ENCODE measurements at places on chromosomes 6 and 20.
A peak's percentile ranks its signal among the peaks of the same experiment; 100 is the strongest.

DNA sequence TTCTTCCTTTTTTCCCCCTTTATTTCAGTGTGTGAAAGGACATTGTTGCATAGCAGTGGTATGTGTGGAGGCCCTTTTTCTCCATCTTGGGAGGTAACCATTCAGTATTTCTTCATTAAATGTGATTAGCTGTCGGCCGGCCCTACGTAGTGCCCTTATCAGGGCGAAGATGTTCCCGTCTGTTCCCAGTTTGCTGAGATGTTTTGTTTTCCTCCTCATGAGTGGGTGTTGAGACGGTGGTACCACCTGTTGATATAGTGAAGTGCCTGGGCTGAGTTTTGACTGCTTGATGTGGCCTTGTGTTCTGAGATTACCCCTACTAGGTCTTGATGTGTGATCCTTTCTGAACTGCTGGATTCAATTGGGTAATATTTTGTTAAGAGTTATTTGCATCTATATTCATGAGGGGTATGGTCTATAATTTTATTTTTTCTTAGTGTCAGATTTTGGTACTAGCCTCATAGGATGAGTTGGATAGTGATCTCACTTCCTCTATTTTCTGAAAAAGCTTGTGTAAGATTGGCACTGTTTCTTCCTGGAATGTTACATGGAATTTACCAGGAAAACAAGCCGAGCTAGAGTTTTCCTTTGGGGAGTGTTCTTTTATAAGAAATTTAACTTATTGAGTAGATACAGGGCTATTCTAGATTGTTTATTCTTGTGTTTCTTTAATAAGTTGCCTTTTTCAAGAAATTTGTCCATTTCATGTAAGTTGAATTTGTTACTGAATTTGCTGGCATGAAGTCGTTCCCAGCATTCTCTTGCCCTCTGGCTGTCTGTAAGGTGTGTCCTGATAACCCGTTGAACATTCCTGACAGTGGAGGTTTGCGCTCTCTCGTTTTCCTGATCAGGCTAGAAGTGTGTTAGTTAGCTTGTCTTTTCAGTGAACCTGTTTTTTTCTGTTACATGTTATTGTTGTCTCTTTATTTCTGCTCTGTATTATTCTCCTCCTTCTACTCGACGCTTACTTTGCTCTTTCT lies 4.3 kb downstream of the MTG2 start:
- DNase-seq, result no peak

- peak; percentile 30 for DNase-seq
These were observed 55.1 kb downstream of the KIF16B start for GRCh38 chr20:16517946-16518783.

DNA sequence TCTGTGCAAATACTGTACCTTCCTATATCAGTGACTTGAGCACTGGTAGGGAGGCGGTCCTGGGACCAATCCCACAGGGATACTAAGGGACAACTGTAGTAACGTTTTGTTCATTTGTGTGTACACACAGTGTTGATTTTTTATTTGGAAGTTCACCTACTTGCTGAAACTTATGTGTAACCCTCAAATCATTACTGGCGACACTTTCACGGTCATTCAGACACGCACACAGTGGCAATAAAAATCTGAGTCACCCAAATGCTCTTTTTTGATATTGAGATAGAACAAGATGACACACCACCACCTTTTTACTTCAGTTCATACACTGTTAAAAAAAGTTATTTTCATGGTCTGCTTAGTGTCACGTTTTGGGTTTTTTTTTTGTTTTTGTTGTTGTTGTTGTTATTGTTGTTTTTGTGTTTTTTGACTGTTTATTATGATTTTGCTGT lies 79.8 kb downstream of the QKI start:
- no peak for DNase-seq

GRCh38 chr20:62607366-62608217 lies 34.7 kb upstream of the SLCO4A1 start:
- no peak for DNase-seq

- DNase-seq, result no peak
These were observed 20.6 kb upstream of the ZBTB24 start for GRCh38 chr6:109503327-109504224.

DNA sequence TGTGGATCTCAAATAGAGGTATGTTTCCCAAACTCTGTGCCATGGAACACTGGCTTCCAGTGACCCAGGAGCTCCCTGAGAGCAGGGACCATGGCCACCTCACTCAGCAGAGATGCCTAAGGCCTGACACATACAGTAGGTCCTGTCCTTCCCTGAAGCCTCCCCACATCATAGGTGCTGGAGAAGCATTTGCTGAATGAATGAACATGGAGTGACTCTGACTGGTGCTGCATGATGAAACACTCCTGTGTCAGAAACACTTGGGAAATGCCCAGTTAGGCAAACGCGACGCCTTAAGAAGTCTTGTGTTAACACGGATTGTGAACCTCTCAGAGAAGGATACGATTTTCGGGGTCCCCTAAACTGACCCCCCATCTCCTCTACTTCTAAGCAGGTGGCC lies 14.3 kb downstream of the SLA2 start:
- no peak for DNase-seq

- DNase-seq, result no peak
These were observed 24.6 kb upstream of the TAAR1 start for GRCh38 chr6:132683543-132683942.

DNA sequence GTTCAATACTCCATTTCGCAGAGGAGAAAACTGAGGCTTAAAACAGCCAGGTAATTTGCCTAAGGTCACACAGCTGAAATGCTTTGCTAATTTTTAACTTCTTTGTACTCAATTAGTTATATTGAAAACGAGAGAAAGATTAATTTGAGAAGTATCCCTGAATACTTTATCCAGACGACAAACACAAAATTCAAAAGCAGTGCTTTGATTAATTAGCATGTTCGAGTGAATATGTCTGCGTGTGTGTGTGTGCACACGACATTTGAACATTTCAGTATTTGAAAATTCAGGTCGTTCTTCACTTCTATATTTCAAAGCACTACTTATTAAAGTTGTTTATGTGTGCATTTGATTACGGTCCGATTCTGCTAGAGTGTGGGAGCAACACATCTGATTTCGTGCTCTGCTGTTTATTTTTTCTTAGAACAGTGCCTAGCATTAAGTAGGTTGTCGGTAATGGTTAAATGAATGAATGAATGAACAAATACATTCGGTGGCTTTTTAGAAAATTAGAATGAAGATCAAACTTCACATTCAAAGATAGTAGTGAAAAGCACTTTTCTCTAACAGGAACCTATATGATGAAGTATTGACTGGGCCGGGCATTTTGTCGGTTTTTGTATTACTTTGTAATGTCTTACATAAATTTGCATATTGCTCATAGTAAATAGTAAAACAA lies 36.9 kb upstream of the SYNCRIP start:
- DNase-seq, result peak; percentile 15

- DNase-seq, result no peak
These were observed 344.9 kb downstream of the SMOC2 start for GRCh38 chr6:168785720-168786511.

DNA sequence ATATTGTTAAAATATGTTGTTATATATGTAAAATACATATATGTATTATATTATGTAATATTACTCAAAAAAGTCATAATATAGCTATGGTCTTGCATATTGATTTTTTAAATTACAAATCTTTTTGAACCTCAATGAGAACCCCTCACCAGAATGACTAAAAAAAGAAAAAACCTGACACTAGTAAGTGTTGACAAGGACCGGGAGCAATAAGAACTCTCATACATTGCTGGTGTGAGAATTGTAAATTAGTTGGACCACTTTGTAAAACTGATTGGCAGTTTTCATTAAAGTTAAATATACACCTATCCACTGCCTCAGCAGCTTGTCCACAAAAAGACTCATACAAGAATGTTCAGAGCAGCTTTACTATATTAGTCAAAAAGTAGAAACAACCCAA lies 280.0 kb downstream of the BMP7 start:
- DNase-seq, result no peak

DNA sequence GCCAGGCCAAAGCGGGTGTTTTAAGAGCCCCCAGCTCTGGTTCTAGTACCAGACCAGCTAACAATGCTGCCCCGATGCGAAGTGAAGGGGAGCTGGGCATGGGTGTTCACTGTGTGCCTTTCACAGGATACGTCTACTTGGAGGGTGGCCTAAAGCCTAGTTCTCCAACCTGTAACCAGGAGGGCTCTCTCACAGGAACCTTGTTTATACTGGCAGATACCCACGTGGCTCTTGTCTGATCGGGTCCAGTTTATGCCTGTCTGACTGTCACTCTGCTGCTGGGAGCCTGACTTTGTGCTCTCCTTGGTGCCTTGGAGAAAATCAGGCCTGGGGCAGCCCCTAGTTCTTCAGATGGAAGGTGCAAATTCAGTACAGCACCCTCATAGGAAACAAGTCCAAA lies 60.2 kb upstream of the RNF144B start:
- no peak for DNase-seq

DNA sequence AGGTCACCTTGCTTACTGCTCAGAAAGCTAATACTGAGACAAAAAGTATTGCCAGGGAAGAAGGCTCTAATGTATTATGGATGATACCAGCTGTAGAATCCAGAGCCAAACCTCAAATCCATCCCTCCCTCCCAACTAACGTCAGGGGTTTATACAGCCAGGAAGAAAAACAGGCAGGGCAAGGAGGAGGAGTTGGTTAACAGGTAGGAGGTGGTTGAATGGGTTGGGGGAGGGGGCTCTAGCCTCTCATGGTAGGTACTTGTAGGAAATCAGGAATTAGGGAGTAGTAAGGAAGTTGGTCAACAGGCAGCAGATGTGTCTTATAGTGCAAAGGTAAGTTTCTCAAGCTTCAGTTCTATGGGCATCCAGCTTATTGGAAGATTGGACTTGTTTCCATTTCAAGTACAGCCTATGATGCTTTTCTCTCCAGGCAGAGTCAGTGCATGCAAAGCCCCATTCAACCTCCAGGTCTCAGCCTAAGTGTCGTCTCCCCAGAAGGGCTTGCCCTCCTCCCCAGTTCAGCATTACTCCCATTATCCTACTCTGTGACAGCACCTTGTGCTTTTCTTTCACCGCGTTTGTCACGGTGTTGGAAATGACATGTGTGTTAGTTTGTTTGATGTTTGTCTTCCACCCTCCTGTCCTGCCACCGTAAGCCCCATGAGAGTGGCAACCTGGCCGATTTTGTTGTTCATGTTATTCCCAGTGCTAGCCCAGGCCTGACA lies 38.1 kb downstream of the PNLDC1 start:
- no peak for DNase-seq

- DNase-seq, result no peak
These were observed 14.5 kb downstream of the GMEB2 start for GRCh38 chr20:63612276-63612931.

DNA sequence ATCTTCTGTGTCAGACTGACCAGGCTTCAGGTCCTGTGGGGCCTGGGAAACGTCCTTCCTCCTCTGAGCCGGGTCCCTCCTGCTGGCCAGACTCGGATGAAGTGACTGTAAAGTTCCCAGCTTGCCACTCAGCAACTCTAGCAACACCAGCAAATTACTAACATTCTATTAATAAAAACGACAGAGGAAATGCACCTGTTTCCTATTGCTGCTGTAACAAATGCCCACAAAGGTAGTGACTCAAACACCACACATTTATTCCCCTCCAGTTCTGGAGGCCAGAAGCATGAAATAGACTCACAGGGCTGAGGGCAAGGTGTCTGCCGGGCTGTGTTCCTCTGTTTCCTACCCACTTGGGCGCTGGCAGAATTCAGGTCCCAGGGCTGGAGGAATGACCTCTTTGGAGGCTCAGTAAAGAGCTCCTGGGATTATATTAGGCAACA lies 48.8 kb downstream of the CTCFL start:
- no peak for DNase-seq

DNA sequence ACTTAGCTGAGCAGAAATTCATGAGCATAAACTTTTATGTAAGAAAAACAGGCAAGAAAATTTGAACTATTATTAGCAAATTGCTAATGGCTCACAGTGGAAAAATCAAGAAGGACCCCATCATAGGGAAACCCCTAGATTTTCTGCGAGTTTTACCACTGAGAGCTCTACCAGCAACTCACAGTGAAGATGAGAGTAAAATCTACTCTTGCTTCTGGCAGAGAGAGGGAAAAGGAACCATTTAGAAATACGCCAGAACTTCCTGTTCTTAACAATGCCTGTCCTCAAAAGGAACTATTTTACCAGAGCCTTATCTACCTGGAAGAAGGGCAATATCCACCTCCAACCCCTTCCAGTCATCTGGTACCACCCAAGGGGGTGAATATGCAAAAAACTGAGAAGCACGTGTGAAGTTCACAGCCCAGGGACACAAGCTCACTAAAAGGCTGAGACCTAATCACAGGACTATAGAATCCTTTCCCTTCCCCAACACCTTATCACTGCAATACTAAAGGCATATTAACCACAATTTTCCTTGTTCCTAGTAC lies 34.4 kb upstream of the ASF1A start:
- no peak for DNase-seq

- peak; percentile 82 for DNase-seq
These were observed 29.4 kb downstream of the LRP11 start for GRCh38 chr6:149834513-149835481.

GRCh38 chr6:33082702-33083101 lies 6.9 kb downstream of the HLA-DPB1 start:
- DNase-seq, result peak; percentile 56

DNA sequence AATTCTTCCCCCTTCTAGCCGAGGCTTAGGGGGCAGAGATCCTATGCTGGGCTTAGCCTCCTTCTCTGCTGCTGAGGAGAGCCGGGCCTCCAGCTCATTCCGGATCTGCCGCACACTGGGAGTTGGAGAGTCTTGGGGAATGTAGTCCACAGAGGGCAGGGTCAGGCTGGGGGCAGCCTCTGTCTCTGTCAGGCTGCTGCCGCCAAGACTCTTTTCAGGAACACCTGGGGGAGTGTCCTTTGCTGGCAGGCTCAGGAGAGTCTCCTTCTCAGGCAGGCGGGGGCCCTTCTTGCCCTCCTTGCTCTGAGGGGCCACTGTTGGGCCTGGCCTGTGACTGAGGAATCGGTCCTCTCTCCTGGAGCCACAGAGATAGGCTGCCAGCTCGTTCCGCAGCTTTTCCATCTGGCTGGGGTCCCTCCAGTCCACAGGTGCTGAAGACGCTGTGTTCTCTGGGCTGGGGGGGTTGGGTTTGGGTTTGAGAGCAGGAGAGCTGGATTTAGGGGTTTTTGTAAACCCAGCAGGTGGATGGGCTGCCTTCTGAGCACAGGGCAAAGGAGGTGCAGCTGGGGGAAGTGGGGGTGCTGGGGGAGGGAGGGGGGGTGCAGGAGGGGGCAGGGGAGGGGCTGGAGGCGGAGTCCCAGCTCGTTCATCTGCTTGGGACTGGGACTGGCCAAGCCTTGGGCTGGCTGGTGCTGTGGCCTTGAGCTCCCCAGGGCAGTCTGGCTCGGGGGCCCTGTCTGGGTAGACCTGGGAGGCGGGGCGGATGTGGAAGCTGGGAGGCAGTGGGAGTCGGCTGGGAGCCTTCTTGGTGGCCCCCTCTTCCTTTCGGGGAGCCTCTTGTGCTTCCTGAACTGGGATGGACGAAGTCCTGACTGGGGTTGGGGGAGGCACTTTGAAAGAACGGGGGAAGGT lies 36.1 kb downstream of the C6orf132 start:
- DNase-seq, result no peak

Data from activated CD8-positive, alpha-beta T cell treated with anti-CD3 and anti-CD28 coated beads for 36 hours (primary cell).